ENCODE measurements at places on chromosomes 11 and 22.

DNA sequence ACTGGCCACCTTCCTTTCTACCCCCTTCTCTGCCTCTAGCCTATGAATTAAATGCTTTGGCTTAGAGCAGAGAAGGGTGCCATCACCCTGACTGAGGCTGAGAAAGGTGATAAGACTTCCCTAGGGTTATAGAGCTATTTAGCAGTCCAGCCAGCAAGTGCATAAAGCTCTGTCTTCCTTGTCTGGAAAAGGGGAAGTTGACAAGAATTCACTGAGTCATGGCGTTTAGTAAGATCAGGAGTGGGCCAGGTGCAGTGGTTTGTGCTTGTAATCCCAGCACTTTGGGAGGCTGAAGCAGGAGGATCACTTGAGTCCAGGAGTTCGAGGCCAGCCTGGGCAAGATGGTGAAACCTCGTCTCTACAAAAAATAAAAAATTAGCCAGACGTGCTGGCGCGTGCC lies 63.1 kb downstream of the LHFPL7 start:
- no peak for DNase-seq

DNA sequence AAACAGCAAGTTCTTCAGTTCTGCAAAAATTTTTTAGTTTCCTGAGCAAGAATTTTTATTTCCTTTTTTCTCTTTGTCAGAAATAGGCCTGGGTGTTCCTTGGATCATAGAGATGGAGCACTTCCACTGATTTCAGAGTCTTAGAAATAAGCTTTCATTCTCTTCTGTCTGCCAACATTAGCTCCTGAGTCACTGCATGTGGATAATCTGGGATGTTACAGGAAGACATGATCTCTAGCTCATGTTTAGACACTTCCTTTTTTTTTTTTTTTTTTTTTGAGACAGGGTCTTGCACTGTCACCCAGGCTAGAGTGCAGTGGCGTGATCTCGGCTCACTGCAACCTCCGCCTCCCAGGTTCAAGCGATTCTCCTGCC lies 13.2 kb upstream of the TMEM218 start:
- no peak for DNase-seq

DNA sequence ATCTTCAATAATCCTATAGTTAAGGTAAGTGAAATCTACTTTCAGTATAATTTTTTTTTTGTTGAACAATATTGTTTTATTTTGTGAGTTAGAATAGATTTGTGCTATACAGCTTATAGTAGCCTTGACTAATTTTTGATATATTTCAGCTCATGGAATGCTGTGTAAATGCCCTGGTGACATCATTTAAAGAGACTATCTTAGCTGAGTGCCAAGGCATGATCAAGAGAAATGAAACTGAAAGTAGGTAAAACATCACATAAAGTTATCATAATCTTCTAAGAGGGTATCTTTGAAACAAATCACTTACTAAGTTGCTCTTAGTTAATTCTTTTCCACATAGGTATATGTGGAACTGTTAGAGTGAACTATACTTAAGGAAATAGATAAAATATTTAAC lies 51.4 kb upstream of the ACAT1 start:
- peak; percentile 4 for DNase-seq

DNA sequence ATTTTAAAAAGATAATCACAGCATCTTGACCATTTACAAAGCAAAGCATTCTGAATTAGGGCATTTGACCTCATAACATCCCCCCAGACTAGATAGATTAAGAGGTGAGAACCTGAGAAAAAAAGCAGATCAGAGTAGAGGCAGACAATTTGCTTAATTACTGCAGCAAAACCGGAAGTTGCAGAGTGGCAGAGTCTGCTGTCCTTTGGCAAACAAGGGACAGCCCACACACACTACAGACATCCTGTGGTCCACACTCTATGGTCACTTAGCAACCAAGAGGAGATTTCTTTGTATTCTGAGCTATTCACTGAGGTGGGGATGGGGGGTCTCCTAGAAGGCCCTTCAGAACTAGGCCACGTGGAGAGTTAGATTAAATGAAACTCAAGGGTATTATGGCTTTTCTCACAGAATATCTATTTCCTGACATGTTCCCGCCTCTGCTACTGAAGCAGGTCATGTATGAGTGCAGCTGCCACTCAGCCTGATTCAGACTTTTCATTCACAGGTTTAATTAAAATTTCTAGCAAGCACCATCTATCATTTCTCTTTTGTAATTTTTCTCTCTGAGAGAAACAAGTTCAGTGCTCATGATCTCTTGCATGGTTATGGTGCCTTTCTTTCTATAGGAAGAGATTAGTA lies 48.5 kb downstream of the SVIP start:
- DNase-seq, result no peak

DNA sequence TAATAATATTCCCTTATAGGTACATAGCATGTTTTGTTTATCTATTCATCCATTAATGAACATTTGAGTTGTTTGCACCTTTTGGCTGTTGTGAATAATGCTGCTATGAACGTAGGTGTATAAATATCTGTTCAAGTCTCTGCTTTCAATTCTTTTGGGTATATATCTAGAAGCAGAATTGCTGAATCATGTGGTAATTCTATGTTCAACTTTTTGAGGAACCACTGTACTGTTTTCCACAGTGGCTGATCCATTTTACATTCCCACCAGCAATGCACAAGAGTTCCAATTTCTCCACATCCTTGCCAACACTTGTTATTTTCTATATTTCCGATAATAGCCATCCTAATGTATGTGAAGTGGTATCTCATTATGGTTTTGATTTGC lies 51.2 kb upstream of the CWF19L2 start:
- DNase-seq, result no peak

DNA sequence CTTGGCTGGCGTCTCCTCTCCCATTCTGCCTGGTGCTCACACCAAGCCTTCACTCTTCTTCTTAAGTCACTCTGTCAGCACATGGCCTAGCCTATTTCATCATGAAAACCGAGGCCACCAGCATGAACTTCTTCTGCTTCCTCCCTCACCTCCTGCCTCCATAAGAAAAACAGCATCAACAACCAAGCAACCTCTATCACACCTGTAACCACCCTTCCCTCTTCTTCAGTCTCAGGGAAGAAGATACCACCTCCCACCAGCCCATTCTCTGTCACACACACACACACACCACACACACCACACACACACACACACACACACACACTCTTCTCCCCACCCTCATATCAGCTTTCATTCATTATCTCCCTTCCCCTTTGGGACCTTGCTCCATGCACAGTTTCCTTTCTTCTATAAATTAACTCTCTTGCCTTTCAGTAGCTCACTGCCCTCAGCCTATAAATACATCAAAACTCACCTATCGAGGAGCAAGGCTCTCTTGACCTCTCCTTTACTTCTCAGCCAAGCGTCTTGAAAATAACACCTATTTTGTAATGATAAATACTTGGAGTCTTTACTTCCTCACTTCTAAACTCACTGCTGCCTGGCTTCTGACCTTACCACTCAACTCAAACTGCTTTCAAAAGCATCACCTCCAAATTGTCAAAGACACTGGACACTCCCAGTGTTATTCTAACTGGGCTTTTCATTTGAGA lies 36.6 kb downstream of the SC5D start:
- DNase-seq, result no peak

- no peak for DNase-seq
Measured at GRCh38 chr22:19970479-19971275, 29.1 kb upstream of the TXNRD2 start.

DNA sequence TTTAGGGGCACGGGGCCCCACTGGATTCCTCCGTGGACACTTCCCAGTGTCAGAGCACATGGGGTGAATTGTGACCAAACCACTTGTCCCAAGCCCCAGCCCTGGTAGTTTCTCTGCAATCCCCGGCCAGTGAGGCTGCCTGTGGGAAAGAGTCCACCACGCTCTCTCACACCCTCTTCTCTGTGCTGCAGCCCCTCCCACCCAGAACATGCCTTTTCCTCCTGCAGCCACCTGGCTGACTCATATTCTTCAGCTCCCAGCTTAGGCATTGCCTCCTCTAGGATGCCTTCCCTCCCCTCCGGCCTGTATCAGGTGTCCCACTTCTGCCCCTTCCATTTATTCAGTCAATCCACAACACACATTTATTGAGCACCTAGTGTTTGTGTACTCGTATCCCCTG lies 5.4 kb upstream of the RPS6KB2 start:
- DNase-seq, result no peak

- no peak for DNase-seq
Measured at GRCh38 chr11:1652771-1653540, 23.4 kb downstream of the KRTAP5-5 start.

DNA sequence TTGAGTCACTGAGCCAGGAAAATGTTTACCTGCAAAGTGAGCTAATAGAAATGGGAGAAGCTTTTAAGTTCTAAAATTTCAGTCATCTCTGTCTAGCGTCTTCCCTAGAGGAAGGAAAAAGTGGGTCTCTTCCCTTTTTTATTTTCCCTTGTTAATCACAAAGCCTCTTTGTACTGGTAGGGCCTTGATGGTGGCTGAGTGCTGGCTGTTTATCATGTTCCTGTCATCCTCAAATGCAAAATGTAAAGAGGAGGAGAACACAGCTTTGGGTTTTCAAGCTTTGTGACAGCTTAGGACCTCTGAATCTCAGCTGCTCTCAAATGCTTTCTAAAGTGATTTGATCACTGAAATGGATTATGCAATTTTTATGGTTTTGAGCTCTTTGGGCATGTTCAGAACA lies 222.0 kb downstream of the TMEM135 start:
- DNase-seq, result no peak

DNA sequence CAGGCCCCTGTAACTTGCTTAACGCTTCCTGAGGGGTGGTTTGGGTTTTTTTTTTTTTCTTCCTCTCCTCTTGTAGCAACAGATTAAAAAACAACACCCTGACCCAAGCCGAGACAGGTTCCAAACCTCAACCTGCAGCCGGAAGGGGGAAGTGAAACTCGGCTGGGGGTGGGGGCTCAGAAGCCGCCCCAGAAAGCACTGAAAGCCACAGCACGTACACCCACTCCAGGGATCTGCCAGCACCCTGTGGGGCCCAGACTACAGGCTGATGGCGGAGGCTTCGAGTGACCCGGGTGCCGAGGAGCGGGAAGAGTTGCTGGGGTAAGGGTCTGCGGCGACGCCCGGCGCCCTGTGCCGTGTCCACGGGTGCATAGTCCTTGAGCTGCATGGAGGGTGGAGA lies at the start of gene LSP1:
LSP1 (plus strand) TSS at position 208 of the 400 bp plus-strand sequence; CDS start at position 269, 61 bp downstream.
- peak; percentile 92 for DNase-seq

DNA sequence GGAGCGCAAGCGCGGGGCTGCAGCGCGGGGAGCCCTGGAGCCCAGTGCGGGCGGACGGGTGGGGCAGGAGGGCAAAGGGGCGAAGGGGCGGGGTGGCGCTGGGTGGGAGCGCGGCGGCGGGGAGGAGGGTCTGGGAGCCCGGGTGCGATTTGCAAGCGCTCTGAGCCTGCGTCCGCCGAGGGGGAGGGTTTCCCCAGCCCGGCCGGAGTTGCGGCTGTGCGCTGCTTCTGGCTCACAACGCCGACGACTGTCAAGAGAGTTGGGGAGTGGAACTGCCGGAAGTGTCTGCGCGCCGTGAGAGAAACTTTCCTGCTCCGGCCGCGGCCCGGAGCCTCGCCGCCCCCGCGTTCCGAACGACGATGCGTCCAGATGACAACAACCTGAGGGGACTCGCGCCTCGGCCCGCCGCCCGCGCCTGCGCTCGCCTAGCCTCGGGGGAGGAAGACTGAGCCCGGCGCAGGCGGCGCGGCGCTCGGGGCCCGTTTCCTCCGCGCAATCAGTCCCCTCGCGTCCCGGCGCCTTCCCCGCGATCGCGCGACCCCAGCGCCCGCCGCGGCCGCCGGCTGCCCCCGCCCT lies at the start of gene ARHGAP42:
ARHGAP42 (plus strand) TSS at position 235 of the 576 bp plus-strand sequence. CDS start 391 bp downstream, outside the sequence.
- DNase-seq, result no peak

GRCh38 chr11:128181088-128181480 lies 406.3 kb downstream of the ETS1 start:
- DNase-seq, result no peak

GRCh38 chr11:116532066-116532465 lies 240.7 kb downstream of the BUD13 start:
- no peak for DNase-seq

DNA sequence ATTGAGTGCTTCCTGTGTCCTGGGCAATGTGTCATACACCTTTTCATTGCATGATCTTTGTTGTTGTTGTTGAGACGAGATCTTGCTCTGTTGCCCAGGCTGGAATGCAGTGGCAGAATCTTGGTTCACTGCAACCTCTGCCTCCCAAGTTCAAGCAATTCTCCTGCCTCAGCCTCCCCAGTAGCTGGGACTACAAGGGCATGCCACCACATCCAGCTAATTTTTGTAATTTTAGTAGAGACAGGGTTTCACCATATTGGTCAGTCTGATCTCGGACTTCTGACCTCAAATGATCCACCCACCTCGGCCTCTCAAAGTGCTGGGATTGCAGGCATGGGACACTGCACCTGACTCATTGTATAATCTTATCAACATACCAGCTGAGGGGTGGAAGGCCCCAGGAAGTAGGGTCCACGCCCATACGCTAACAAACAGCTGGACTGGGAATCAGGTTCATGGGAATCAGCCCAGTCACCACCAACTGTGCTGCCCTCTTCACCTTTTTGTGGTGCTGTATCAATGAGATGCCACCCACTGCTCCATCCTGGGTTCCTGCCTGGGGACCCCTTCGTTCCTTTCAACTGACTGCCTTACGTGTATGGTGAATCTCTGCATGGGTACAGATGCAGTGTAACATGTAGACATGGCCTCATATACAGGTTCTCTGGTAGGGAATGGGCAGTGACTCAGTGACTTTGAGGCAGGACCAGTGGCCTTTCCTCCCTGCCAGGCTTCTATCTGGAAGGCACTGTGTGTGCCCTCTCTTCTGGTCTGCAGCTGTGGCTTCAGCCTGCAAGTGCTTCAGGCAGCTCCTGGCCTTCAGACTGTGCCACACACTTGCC lies 32.5 kb upstream of the YWHAH start:
- no peak for DNase-seq

DNA sequence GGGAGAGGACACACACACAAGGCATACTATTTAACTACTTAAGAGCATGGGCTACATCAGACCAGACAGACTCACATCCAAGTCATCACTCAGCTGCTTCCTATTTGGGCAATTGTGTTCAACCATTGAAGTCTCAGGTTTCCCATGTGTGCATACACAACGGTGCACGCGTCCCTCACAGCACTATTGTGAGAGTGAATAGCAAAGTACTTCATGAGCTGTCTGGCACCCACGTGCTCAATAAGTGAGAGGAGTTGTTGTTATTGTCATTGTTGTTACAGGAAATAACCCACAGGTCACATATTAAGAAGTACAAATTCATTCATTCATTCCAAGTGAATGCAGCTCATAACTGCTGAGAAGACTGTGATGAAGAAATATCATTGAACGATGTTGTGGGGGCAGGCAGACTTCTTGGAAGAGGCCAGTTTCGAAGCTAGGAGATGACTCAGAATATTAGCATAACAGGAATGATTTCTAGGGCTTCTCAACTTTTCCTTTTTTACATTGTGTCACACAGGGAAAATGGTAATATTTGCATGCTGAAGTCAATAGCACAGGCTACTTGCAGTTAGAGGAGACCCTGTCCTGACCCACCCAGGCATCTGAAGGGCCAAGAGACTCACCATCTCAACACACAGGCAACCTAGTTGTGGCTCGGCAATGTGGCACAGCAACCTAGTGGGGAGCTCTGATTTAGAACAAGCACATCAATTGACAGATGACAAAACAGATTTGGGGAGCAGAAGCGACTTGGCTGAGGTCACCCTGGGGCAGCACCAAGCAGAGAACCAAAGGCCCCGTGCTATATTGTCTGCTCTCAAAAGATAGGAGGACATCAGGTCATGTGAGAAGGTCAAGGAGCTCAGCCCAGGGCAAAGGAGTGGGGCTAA lies 606.0 kb downstream of the BUD13 start:
- no peak for DNase-seq

- no peak for DNase-seq
Measured at GRCh38 chr11:123231777-123232176, 36.7 kb upstream of the CLMP start.

GRCh38 chr11:71186806-71187205 lies 65.6 kb downstream of the SHANK2 start:
- no peak for DNase-seq
